AML-193 (cell line): ENCODE measurements at places on chromosomes 3 and 15.

DNA sequence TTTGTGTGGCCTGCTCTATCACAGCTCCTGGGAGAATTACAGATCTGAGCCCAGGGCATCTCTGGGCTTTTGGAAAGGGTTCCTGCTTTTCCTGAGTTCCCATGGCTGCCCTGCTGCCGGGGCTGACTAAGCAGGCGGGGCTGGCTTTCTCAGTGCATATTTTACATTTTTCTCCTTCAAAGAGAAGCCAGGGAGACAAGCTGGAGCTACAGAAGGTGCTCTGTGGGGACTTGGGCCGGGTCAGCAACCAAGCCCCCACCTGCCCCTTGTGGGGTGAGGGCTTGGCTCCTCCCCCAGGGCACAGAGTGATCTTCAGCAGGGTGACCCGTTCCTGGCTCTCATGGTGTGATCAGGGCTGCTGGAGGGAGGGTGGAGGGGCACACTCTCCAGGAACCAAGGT lies 17.4 kb downstream of the ABTB1 start:
- DNase-seq: no peak

GRCh38 chr15:81101894-81102815 lies 31.9 kb upstream of the CFAP161 start:
- DNase-seq: no peak

GRCh38 chr3:182936239-182936917 lies 44.0 kb downstream of the DCUN1D1 start:
- DNase-seq: no peak

- DNase-seq: no peak
Measured at GRCh38 chr15:87227846-87228245, 1028.7 kb downstream of the NTRK3 start.

GRCh38 chr15:85652457-85652856 lies 142.3 kb downstream of the KLHL25 start:
- DNase-seq: no peak

- DNase-seq: no peak
Measured at GRCh38 chr3:159301961-159302360, 500.1 kb downstream of the MFSD1 start.

DNA sequence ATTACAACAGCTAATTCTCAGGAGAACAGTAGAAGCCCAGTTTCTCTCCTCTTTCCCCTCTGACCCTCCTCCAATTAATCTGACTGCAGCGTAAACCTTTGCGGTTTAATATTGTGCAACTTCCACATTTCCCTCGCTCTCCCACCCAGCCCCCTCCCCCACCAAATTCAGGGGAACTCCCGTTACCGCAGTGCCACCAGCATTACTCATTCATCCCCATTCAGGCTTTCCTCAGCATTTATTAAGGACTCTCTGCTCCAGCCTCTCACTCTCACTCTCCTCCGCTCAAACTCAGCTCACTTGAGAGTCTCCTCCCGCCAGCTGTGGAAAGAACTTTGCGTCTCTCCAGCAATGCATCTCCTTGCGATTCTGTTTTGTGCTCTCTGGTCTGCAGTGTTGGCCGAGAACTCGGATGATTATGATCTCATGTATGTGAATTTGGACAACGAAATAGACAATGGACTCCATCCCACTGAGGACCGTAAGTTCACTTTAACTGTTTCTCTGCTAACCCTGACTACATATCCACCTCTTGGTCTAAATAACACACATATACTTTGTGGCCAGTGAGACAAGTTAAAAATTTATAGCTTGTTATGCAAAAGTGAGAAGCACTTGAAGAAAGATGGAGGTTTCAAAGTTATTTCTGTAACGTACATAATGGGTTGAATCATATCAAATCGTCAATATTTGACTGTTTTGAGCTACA lies at the start of gene PTX3:
PTX3 (plus strand) TSS at position 268 of the 709 bp plus-strand sequence; CDS start at position 352, 84 bp downstream.
- DNase-seq: peak; percentile 86

GRCh38 chr15:68426116-68426515 lies 5.8 kb downstream of the ITGA11 start:
- DNase-seq: no peak

- no peak for DNase-seq
Measured at GRCh38 chr15:43648649-43649429, at the start of gene CATSPER2. TSS of gene CATSPER2 (minus strand) at chr15:43648844. CDS start at chr15:43648061, 783 bp downstream.

DNA sequence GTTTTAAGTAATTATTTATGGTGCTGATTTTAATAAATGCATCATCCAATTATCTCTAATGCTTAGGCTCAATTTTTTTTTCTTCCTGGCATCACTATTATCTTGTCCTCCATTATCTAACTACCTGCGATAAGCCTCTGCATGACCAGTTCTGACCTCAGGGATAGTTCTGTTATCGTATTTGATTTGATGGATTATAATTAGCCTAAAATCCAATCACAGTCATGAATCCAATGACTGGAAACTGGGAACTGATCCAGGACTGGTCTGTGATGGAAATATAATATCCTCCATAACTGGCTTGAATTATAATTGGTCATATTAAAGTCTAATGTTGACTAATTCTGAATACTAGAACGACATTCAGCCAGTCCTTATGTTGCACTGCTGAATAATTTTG lies 1.1 kb downstream of the MYH15 start:
- no peak for DNase-seq

- no peak for DNase-seq
Measured at GRCh38 chr3:53989451-53989850, 97.8 kb upstream of the SELENOK start.

DNA sequence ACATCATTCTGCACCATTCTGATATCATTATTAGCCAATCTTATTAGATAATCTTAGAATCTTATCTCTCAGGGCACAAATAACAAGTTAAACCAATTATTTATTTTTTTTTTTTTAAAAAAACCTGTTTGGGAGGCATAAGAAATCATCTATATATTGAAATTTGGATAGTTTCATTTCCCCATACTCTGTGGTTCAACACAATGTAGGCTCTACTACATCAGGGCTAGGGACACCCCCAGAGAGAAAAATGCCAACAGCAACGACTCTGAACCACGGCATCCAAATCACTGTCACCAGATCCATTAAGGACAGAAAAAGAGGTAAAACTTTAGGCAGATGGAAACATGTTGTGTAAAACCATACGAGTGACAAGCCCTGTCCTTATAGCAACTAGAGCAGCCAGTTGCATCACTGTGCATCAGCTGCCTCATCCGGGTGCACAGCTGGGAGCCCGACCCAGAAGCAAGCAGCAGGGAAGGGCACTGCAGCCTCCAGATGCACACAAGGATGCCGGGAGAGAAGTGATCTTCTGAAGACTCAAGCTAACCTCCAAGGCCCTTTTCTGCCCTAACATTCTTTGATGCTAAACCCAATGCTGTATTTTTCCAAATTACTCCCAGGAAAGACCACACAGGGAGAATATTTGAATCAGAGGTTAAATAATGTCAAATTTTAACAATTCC lies 381.1 kb downstream of the CTNNB1 start:
- DNase-seq: no peak

DNA sequence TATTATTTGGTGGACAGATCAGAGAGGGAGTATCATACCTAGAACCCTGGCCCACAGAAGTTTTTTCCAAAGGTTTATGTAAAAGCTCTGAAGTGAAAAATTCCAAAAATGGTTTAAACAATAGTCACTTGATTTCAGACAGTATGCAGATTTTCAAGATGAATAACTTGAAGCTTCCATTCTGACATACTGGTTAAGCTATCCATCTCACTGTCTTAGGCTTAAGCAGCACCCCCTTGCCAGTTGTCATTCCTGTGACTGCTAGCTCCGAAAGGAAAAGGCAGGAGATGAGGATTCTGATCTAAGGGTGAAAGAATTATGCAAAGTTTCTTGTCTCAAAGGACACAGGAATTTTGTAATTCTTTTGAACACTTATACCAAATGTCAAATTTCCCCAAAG lies 337.5 kb upstream of the THBS1 start:
- DNase-seq: no peak

DNA sequence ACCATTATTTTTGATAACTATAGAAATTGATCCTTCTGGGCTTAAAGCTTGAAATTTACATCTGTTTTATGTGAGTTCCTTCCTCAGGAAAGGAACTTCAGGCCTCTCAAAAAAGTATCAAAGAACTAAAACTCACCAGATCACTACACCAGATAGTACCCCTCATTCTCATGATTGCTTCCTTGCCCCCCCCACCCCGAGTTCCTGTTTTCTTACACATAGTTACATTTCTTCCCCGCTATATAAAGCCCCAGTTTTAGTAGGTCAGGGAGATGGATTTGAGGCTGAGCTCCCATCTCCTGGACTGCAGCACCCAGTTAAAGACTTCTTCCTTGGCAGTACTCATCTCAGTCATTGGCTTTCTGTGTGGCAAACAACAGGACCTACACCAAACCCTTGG lies 80.3 kb upstream of the HRH1 start:
- no peak for DNase-seq

DNA sequence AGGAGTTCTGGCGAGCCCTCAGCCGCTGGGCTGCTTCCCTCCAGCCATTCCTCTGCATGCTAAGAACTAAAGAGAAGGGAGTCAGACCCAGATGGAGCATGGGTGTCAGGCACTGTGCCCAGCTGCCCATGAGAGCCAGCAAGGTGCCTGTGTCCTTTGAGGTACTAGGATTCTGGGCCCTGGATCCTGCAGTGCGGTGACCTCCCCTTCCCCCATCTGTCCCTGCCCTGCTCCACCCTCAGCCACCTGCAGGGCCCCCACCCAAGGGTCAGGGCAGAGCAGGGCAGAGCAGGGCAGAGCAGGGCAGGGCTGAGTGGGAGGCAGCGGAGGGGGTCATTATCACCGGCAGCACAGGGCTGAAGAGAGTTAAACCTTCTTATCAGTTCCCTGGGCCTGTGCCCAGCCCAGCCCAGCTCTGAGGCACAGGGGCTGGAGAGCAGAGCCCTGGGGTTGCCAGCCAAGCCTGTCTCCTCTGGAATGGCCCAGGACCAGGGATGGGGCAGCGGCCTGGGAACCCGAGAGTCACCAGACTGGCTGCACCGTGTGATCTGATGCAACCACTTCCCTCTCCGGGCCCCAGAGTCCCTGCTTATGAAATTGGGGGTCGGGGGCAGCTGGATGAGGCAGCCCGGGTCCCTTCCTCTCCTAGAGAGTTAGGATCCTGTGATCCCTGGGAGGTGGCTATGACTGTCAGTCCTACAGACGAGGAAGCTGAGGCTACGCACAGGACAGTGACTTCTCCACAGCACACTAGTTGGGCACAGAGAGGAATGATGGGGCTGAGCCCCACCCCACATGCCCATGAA lies 17.3 kb downstream of the ZDHHC19 start:
- DNase-seq: peak; percentile 34

DNA sequence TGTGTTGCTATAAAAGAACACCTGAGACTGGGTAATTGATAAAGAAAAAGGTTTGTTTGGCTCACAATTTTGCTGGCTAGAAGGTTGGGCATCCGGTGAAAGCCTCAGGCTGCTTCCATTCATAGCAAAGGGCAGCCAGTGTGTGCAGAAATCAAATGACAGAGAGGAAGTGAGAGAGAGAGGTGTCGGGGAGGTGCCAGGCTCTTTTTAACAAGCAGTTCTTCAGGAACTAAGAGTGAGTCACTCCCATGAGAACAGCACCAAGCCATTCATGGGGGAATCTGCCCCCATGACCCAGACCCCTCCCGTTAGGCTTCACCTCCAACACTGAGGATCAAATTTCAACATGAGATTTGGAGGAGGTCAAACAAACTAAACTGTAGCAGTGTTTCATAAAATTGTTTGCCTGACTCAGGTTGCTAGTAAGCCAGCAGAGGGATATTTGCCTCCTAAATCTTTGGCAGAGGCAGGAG lies 4.5 kb upstream of the PARP15 start:
- DNase-seq: peak; percentile 36

DNA sequence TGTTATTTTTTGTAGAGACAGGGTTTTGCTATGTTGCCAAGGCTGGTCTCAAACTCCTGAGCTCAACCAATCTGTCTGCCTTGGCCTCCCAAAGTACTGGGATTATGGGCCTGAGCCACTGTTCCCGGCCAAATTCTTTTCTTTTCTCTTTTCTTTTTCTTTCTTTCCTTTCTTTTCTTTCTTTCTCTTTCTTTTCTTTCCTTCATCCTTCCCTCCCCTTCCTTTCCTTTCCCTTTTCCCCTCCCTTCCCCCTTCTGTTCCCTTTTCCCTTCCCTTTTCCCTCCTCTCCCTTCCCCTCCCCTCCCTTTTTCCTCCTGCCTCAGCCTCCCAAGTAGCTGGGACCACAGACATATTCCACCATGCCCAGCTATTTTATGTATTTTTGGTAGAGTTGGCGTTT lies 3.1 kb upstream of the ARF4 start:
- DNase-seq: no peak
